ENCODE measurements at places on chromosomes 6 and 20. TPM values are rescaled to one million over a fixed set of nuclear protein-coding genes. Genes with fewer than 3 reads are reported as not detected.

GRCh38 chr6:2447931-2448330 lies 202.5 kb upstream of the GMDS start:
- peak; percentile 28 for DNase-seq

DNA sequence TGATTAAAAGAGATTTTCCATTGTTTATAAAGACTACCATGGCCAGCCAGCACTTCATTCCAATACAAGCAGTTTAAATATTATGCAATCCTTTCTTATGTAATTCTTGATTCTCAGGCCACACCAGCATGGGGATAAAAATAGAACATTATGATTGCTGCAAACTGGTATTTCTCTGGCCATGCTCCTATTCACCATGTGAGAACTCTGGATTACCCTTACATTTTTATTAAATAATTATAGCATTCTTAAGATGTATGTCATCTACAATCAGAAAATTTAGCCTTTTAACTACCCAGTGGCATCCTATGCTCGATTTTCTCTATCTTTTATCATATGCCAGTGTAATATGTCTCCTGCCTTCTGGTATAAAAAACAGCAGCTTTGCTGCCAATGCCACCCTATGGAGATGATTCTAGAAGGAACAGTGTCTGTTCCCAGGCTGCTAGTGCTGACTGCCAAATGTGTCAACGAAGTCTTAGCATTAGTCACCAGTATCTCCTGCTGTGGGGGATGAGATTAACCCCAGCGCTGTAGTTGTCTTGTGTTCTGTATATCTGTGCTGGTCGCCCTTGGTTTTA lies 501.4 kb downstream of the BCKDHB start:
- DNase-seq, result peak; percentile 94

- peak; percentile 18 for DNase-seq
Observed at GRCh38 chr6:99353126-99353525, 3.7 kb upstream of the FAXC start.

GRCh38 chr6:53026526-53026925 lies 31.4 kb upstream of the GSTA4 start:
- DNase-seq, result no peak

ATP9A gene
- total RNA-seq, result 14.2 TPM

MDFI gene
- 1.4 TPM for total RNA-seq

DNA sequence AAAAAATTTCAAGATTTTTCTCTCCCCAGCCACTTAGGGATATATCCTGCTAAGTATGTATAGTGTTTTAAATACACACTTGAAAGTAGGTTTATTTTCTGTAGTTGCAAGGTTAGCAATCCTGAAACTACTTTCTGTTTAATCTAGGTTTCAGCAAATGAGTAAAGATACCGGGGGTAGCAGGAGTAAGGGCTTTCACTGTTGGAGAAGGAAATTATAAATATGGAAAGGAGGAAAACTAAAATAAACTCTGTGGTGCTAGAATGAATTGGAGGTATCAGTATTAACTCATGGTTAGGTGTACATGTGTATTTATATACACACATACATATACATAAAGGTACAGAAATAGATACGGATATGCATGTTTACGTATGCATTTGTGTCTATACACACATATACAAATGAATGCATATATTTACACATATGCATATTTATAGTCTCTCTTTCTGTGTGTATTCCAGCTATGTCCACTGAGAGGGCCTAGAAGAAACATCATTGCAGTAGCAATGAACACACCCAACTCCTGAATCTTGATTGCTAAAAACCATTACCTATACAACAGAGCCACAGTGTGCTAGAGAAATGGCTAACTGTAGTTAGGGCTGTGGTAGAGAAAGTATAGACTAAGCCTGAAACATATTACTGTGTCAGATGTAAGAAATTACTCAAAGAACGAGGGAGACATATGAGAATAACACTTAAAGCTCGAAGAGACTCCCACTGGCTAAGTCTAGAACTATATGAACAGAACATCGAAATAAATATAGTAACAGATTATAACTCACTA lies 95.9 kb upstream of the EMILIN3 start:
- no peak for DNase-seq

- DNase-seq, result no peak
Observed at GRCh38 chr20:48411245-48411644, 416.6 kb downstream of the PREX1 start.

- DNase-seq, result peak; percentile 67
Observed at GRCh38 chr20:13858439-13858838, 73.6 kb downstream of the NDUFAF5 start.

GRCh38 chr6:52312461-52312860 lies 27.9 kb upstream of the MCM3 start:
- no peak for DNase-seq

GRCh38 chr20:2693286-2694007 lies 867 bp downstream of the EBF4 start:
- peak; percentile 15 for DNase-seq

GRCh38 chr20:10793766-10794165 lies 120.0 kb upstream of the JAG1 start:
- no peak for DNase-seq

HDGFL1 gene
- total RNA-seq, result not detected

DNA sequence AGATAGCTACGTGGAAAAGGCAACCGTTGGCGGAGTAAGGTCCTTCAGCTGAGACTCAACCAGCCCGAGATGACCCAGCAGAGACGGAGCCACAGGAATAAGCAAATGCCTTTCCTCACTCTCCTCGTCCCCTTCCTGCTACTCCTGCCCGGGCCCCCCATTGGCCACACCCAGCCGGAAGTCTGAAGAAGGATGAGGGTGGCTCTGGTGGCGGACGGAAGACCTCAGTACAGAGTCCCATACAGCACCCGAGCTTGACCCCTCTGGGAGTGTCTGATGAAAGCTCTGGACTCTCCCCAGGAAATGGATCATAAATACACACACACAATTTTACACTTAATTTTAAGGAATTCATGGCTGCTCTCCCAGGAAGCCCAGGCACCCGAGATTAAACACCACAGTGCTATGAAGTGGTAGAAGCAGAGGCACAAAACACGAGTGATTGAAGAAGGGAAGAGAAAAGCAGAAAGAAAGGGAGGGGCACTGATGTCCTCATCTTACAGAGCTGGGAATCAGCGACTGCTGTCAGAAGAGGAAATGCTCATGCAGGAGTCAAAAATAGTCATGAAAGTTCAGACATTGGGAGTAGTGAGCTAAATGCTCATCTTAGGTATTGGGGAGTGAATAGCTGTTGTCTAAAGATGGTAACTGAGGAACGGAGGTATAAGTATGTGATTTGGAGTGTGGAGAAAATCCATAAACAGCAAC lies 125.6 kb downstream of the BANF2 start:
- DNase-seq, result peak; percentile 18

DNA sequence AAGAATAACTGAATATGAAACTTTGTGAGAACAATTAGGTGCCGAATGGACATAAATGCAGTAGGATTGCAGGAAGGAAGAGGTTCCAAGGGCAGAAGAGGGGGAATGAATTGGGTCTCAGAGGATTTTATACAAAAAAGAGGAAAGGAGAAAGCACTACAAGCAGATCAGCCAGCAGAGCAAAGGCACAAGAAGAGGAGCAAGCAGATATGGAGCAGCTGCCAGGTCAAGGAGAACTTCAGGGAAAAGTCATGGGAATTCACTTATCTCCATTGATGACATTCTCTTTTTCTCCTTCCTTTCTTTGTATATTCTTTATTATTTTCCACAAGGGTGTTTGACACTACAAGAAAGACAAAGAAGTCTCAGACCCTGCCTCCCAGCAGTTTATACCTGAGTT lies 9.6 kb downstream of the DSE start:
- no peak for DNase-seq

CRYBG1 gene
- total RNA-seq, result 6.2 TPM

LAMA4 gene
- 440 TPM for total RNA-seq

DNA sequence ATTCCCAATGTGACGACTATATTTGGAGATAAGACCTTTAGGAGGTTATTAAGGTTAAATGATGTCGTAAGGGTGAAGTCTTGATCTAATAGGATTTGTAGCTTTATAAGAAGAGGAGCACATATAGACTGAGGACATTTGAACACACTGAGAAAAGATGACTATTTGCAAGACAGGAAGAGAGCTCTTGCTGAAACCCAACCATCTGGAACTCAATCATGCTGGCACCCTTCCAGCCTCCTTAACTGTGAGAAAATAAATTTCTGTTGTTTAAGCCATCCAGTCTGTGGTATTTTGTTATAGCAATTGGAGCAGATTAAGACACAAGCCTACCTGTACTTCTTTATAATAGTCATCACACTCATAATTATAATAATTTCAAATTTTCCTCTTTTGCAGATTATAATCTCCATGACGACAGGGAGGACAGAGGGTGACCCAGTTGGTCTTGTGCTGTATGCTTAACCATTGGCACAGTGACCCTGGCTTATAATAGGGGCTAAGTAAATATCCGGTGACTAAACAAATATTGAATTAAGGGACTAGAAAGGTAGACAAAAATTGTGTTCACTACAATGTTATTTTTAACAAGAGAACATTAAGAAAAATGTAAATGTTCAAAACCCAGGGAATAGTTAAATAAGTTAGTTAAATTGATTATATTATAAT lies 206.4 kb upstream of the HDDC2 start:
- DNase-seq, result peak; percentile 14

AGER gene
- 0.22 TPM for total RNA-seq

- peak; percentile 72 for DNase-seq
Observed at GRCh38 chr6:53898026-53898795, 103.4 kb downstream of the LRRC1 start.

RPN2 gene
- 339 TPM for total RNA-seq
